ENCODE measurements at places on chromosomes 3 and 15. TPM values are rescaled to one million over a fixed set of nuclear protein-coding genes. Genes with fewer than 3 reads are reported as not detected.

GRCh38 chr3:96705895-96706294, 108.5 kb upstream of the EPHA6 start:
- no peak for DNase-seq

DNA sequence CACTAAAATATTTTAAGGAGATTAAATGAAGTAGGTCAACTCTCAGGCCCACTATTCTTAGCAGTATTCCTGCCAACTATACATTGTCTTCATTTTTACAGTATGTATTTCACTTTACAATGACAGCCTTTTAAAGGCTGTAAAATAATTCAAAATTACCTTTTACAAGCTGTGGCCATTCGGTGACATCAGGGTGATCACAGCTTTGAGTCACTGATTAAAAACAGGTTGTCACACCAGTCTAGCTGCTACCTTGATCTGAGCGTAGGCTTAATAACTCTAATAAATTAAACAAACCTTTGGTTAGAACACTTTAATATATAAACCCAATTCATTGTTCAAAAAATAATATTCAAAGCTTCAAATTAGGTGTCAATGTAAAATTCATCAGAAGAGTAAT, 29.9 kb downstream of the UBE3A start:
- DNase-seq: no peak

- DNase-seq: no peak
These were observed 114.7 kb upstream of the CCNL1 start for GRCh38 chr3:157274644-157275137.

DNA sequence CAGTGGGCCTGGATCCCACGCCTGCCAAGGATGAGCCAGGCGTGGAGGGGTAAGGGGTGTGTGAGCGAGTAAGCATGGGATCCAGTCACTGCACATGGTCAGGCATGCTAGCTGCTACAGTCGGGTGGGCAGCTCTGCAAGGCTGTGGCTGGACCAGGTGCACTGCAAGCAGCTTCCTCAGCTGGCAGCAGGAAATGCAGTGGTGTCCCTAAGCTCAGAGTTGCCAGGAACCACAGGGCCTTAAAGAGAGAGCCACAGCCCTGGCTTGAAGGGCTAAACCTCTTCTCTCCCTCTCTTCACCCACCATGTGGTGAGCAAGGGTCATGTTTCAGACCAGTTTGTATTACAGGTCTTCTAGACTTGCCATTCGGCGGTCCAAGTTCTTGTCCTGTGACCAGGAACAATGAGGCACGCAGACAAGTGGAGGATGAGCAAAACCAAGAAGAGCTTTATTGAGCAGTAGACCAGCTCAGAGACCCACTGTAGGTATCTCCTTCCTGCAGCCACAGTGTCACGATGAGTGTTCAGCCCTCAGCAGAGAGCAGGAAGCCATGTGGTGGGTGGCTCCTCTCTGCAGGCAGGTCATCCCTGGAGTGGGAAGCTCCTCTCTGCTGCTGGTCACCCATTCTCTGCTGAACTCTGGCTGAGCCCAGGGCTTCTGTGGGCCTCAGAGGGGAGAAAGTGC, 511.9 kb downstream of the PYDC2 start:
- DNase-seq: no peak

DNA sequence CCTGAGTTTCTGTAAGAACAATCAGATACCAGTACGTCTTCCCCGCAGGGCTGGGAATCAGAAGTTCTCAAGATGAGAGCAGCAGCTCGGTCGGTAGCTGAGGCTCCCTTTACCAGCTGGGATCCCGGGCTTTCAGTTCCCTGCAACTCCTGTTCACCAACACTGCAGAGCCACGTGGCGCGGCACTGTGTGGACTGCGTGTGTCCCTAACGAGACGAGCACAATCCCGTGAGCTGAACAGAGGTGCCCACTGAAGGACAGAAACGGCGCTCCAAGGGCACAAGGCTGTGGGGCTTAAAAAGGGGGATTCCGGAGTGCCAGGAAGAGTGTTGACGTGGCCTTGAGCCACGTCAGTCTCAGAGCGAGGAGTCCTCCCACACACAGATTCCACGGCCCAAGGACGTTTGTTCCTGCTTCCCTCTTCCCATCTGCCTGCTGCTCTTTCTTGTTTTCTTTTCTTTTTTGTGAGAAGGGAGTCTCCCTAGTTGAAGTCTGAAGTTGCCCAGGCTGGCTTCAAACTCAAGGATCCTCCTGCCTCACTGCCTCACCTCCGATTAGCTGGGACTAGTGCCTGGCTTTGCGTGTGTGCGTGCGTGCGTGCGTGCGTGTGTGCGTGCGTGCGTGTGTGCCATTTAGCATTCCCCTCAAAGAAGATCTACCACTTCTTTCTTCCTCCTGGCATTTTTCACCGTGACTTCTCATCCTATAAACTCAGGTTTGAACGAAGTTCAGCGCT, 37.1 kb upstream of the RPL35A start:
- DNase-seq: no peak

GRCh38 chr15:60592371-60593169, 113.6 kb upstream of the ICE2 start:
- no peak for DNase-seq

The GPR171 gene
- 0.48 TPM for polyA plus RNA-seq

The CD96 gene
- 0.60 TPM for polyA plus RNA-seq

The ZNF501 gene
- 12.1 TPM for polyA plus RNA-seq
